Activated gamma-delta T cell treated with anti-CD3 and anti-CD28 coated beads, Interleukin-2, amount 50 U/mL, for 16 hours (primary cell): ENCODE measurements at places on chromosomes 16 and 17.

DNA sequence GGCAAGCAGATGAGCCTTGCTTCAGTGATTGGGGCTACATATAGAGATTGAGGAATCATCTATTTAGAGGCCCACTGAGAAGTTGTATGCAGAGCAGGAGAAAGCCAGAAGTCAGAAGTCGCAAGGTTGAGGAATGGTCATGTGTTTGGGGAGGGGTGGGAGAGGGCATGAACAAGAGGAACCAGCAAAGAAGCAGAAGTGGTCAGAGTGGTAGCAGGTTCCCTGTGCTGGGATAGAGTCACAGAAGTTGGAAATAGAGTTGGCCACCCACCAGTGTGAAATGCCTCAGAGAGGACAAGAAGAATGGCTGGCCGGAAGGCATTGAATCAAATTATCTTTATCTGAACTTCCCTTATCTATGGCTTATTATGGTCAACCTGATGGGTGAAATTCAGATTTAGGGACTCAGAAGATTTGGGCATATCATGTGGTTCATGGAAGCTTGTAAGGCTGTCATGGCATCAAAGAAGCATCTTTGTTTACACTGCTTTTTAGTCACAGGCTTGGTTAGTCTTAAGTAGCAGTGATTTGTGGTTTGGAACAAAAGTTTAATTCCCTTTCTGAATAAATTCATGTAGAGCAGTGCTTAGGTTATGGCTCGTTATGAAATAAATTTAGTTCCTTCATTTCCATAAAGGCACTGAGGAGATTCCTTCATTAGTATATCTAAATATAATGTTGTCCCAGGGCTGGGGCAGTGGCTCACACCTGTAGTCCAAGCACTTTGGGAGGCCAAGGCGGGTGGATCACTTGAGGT lies 19.7 kb downstream of the MAP3K3 start:
- DNase-seq: no peak

- no peak for DNase-seq
Measured at GRCh38 chr16:30559690-30560089, 1.5 kb upstream of the ZNF764 start.

DNA sequence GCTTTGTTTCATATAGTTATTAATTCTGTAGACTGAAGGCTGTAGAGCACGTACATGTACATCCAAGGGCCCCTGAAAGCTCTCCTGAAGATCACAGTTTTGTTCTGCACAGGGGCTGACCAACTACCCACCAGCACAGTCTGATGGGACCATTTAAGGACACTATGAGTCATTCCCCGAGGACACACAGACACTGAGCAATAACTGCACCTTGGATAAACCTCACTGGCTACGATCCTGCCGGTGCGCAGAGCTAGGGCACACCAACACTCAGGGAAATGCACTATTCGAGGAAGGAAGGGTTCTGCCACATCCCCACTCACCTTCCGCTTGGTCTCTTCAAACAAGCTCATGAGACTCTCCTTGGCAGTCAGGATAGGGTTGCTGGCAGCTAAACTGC lies 20.3 kb downstream of the SMG6 start:
- DNase-seq: no peak

DNA sequence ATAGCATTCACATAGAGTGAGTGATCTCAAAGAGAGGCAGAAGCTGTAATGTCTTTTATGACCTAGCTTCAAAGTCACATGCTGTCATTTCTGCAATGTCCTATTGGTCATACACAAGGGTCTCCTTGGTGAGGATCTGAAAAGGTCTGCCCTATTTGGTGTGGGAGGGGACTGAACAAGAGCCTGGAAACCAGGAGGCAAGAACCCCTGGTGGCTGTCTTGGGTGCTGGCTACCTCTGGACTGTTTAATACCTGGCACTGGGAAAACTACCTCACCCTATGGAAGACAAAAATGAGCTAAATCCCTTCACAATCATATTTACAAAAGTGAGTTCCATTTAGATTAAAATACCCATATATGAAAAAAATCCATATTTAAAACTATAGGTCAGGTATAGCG lies 9.0 kb downstream of the KCTD13 start:
- no peak for DNase-seq

GRCh38 chr16:12753203-12754023 lies 50.3 kb downstream of the CPPED1 start:
- DNase-seq: no peak

DNA sequence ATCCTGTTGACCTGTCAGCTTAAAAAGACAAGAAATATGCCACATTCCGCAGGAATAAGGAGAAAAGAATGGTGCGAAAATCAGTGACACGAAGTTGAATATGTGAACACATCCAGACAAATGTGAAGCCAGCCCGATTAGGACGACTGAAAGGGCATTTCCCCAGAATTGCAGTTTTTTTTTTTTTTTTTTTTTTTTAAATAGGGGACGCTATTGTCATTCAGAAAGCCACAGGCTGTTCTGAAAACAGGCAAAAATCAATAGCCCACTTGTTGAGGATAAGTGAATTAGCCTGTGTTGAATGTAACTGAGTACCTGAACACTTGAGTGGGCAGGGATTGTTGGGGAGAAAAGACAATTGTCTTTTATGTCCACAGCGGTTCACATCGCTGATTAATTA lies 507.1 kb downstream of the WWOX start:
- no peak for DNase-seq

GRCh38 chr16:81956213-81956948 lies 54.9 kb downstream of the SDR42E1 start:
- DNase-seq: no peak

DNA sequence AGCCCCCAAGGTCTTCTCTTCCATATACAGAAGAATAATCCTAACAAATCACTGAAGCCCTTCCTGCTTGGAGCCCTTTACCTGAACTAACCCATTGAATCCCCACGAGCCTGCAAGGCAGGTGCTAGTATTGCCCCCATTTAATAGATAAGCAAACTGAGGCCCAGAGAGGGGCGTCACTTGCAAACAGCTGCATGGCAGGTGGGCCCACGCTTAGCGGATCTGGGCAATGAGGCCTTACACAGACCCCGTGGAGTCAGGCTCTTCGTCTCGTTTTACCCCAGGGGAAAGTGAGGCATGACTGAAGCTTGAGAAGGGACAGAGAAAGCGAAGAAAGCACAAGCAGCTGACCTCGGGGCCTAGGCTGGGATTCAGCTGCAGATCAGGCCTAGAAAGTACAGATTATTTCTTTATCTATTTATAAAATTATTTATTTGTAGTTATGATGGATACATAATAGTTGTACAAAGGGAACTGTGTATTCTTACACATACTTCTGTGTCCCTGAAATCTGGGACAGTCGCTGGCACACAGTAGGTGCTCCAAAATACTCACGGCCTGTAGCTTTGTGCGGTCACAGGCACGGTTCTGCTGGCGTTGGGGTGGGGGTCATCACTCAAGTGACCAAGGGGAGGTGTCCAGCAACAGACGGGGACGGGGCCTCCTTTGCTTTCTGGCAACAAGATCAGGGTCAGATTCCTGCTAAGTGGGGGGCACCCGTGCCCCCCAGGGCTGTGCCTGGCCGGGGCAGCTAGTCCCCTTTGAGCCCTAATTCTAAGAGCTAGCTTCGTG lies 223.2 kb upstream of the GSE1 start:
- DNase-seq: no peak

GRCh38 chr17:41697122-41697962 lies 8.7 kb downstream of the EIF1 start:
- no peak for DNase-seq

- no peak for DNase-seq
Measured at GRCh38 chr16:13118091-13118490, 216.7 kb downstream of the SHISA9 start.

DNA sequence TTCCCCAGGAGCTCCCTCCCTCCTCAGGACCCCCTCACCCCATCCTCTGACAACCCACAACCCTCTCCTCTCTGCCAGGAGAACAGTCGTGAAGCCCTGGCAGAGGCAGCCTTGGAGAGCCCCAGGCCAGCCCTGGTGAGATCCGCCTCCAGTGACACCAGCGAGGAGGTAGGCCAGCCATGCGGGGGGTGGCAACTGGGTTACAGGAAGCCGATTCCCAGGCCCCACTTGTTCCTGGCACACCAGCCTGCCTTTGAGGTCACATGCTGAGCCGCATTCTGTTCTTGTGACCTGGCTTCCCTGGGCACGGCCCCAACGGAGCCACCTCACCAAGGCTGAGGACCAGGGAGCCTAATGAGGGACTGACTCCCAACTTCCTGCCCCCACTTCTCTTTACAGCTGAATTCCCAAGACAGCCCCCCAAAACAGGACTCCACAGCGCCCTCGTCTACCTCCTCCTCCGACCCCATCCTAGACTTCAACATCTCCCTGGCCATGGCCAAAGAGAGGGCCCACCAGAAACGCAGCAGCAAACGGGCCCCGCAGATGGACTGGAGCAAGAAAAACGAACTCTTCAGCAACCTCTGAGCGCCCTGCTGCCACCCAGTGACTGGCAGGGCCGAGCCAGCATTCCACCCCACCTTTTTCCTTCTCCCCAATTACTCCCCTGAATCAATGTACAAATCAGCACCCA lies 7.9 kb downstream of the NAT9 start:
- DNase-seq: no peak

DNA sequence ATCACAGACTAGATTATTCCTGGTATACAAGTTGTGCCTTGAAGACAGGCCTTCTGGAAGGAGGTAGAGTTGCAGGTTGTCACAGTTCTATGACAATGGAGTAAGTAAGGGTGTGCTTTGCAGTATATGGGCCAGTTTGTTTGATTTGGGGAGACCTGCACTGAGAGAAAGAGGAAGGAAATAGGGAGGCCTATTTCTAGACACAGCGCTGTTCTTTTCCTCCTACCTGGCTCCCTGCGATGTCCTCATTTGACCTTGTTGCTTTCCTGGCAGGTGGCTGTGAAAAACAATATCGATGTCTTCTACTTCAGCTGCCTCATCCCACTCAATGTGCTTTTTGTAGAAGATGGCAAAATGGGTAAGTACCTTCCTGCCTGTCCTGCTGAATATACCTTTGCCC lies 22.5 kb upstream of the RASL10B start:
- DNase-seq: no peak

- DNase-seq: no peak
Measured at GRCh38 chr16:77925531-77925930, 96.8 kb upstream of the CLEC3A start.

GRCh38 chr17:4426499-4427208 lies 7.1 kb upstream of the SPNS3 start:
- no peak for DNase-seq

GRCh38 chr17:39579318-39580081 lies 28.2 kb downstream of the NEUROD2 start:
- DNase-seq: no peak

- DNase-seq: no peak
Measured at GRCh38 chr17:5677620-5678019, 93.3 kb upstream of the NLRP1 start.

GRCh38 chr17:54680410-54680809 lies 220.2 kb upstream of the TOM1L1 start:
- DNase-seq: no peak

- no peak for DNase-seq
Measured at GRCh38 chr16:66391726-66392670, 25.5 kb downstream of the CDH5 start.

DNA sequence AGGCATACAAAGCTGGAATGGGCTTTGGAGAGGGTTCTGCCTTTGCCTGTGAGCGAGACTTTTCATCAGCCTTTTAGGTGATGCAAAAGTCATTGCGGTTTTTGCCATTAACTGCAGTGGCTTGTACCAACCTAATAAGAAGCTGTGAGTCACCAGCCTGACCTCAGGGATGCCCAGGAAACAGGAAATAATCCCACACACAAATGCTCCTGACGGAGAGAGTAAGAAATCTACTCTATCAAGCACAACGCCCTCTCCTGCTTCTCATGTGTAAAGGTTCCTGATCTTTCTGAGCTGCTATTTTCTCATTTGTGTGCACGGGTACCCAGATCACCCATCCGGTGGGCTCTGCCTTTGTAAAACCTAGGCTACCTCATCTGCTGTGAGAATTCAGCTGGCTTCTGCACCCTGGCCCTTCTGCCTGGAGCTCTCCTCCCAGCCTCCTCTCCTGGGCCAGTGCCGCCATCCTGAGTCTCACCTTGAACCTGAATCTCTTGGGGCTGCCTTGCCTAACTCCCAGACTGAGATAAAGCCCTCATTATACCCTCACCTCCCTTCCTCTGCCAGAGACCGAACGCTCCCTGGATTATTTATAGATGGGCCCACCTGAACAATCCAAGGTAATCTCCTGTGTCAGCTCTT lies 299.7 kb downstream of the C16orf95 start:
- no peak for DNase-seq

GRCh38 chr17:82933911-82934310 lies 94.1 kb upstream of the ZNF750 start:
- DNase-seq: no peak

DNA sequence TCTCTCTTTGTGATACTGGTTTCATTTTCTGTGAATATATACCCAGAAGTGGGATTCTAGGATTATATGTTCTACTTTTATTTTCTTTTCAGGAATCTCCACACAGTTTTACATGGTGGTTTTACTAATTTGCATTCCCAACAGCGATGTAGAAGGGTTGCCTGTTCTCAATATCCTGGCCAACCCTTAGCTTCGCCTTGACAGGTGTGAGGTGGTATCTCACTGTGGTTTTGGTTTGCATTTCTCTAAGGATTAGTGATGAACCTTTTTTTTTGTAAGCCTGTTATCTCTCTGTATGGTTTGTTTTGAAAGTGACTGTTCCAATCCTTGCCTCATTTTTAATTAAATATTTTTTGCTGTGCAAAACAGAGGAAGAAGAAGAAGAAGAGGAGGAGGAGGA lies 937.7 kb downstream of the CDH8 start:
- no peak for DNase-seq

DNA sequence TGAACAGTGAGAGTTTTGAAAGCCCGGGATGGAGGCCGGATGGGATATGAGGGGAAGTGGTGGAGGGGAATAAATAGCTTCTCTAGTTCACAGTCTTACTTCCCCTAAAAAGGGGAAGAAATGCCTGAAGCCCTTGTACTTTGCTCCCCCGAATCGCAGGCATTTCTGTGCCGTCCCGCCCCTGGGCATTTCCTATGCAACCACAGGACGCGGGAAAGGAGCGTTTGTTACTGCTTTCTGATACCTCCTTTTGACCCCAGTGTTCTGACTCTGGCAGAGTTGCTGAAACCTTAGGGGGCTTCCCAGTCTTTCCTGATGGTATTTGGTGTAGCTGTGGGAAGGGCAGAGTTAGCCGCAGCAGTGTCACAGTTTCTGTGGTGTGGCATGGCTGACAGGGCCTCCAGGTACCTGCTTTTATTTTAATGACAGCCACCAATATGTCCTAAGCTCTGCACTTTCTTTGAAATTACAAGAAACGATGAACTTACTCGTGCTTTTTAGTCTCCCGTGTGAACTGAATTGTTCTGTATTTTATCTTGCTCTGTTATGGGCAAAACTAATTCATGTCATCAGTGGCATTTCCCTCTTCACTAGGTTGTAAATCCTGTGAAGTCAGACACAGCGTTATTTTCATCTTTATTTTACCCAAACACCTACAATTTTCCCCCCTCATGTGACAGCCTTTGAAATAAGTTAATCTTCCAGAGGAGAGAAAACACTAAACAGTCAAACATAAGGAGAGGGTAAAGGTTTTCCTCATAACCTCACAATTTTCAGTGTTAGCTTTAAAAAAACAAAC lies 27.1 kb downstream of the USP10 start:
- no peak for DNase-seq
